ENCODE measurements at places on chromosomes 16 and 17.

GRCh38 chr16:1364510-1364909 is 12.8 kb downstream of the GNPTG start:
- no peak for DNase-seq

- peak; percentile 100 for DNase-seq
Observed at GRCh38 chr16:84851192-84852127, 31.7 kb downstream of the CRISPLD2 start.

GRCh38 chr17:50916708-50917417 is 50.7 kb upstream of the TOB1 start:
- no peak for DNase-seq

DNA sequence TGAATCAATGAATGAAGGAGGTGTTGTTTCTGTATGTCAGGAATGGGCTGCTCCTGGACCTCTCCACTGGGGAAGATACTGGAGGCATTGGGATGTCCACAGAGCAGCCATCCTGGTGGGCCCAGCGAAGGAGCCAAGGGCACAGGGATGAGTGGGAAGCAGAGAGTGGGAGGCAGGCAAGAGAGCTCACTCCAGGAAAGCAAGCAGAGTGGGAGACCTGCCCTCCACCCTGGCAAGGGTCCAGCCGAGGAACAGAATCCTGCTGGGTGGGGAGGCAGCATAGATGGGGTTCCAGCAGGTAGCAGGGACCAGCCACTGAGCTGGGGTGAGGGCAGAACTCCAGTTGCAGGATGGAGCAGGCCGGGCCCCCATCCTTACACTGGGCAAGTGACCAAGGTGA is 71.9 kb upstream of the AMZ2 start:
- DNase-seq: no peak

DNA sequence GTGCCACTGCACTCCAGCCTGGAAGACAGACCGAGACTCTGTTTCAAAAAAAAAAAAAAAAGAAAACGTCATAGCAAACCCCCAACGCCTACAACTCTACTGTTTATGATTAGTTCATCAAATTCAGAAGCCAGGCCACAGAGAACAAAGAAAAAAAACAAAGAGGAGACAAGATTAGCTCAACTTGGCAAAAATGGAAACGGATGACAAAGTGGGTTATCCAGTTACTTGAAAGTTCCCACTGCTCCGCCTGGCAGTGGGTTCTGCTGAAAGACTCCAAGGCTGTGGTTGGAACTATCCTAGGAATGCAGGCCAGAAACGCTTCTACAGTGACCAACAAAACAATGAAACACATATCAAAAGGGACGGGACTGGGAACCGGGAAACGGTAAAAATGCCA is 53.1 kb downstream of the MRM3 start:
- peak; percentile 99 for DNase-seq

- no peak for DNase-seq
Observed at GRCh38 chr16:11094857-11095565, 150.6 kb downstream of the CLEC16A start.

DNA sequence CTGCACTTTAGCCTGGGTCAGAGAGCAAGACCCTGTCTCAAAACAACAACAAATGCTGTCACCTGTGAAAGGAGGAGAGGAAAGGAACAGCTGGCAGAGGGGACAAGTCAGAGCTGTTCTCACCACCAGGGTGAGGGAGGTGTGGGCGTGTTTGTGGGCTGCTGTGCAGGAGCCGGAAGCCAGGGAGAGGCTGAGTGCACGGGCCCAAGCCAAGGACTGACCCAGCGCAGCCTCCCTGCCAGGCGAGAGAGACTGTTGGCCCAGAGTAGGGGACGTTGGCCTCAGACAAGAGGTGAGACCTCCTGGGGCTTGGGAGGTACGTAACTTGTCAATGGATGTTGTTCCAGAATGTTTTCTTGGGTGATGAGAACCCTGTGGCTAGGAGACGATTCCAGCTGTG is 10.7 kb downstream of the SPNS2 start:
- DNase-seq: no peak

- no peak for DNase-seq
Observed at GRCh38 chr17:78781893-78782304, at the start of gene CYTH1. TSS of gene CYTH1 (minus strand) at chr17:78782273. CDS start at chr17:78782223, 50 bp downstream.

DNA sequence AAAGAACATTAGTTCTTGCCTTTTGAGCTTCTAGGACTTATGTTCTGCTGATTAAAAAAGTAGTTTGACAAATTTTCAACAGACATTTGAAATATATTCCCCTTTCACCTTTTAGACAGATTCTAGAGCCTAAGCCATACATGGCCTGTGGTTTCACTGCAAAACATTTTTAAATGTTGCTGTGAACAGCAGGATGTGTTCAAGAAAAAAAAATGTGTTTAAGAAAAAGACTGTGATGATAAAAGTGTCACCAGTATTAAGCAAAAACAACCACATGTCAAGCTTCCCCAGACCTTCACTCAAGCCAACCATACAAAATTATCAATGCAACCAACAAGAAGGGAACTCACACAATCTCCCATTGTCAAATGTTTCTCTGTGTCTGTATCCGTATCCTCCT is 103.5 kb downstream of the SYCE1L start:
- no peak for DNase-seq

DNA sequence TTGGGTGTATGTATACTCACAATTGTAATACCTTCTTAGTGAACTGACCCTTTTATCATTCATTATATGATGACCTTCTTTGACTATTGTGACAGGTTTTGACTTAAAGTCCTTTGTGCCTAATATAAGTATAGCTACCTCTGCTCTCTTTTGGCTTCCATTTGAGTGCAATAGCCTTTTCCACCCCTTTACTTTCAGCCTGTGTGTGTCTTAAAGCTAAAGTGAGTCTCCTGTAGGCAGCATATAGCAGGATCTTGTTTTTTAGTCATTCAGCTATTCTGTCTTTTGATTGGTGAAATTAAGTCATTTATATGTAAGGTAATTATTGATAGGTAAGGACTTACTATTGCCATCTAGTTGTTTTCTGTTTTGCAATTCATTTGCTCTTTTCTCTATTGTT is 15.9 kb upstream of the TBX4 start:
- no peak for DNase-seq

GRCh38 chr17:48678141-48678971 is 44.0 kb downstream of the PRAC1 start:
- DNase-seq: peak; percentile 62

GRCh38 chr17:33786478-33786877 is 468.6 kb upstream of the CCL2 start:
- no peak for DNase-seq
